ENCODE measurements at places on chromosomes 2 and 18.

DNA sequence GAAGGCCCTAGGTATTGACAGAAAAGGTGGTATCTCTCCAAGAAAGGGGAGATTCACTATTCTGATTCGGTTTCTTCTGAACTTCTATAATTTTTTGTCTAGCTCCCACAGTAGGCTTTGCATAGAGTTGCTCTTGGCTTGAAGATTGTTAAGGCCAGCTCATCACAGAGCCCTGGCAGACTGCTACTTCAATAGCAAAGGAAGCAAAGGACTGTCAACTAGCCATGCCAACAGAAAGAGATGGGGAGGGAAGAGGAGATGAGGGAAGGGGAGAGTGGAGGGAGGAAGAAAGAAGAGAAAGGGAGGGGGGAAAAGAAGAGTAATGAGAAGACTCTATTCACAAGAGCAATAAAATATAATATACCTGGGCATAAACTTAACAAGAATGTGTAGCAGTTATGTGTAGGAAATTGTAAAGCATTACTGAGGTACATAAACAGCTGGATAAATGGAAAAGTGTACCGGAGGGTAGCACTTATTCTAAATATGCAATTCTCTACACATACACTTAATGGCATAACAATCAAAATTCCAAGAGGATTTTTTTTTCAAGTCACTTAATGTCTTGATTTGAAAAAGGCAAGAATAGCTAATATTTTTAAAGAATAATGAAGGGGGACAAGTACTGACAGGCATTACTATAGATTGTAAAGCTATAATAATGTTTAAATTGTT is 102.5 kb downstream of the LOXHD1 start:
- no peak for DNase-seq

- DNase-seq: no peak
Measured at GRCh38 chr2:136000502-136000901, 15.1 kb upstream of the DARS1 start.

- no peak for DNase-seq
Measured at GRCh38 chr2:197850882-197851450, 46.6 kb downstream of the PLCL1 start.

DNA sequence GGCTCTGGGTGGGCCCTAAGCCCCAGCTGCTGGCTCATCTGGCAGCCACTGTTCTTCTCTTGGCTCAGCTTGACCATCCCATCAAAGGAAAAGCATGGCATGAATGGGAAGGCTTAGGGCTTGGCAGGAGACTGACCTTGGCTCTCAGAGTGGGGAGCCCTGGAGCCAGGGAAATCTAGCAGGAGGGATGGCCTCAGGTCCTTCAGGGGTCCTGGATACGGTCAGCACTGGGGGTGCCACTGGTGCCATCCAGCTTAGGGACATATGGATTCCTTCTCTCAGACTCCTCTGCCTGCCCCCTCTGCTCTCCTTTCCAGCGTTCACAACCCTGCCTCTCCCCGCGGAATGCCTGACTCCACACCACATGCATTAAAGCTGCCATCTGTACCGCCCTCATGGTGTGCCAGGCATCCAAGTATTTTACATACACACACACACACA is 165.5 kb upstream of the HAAO start:
- no peak for DNase-seq

DNA sequence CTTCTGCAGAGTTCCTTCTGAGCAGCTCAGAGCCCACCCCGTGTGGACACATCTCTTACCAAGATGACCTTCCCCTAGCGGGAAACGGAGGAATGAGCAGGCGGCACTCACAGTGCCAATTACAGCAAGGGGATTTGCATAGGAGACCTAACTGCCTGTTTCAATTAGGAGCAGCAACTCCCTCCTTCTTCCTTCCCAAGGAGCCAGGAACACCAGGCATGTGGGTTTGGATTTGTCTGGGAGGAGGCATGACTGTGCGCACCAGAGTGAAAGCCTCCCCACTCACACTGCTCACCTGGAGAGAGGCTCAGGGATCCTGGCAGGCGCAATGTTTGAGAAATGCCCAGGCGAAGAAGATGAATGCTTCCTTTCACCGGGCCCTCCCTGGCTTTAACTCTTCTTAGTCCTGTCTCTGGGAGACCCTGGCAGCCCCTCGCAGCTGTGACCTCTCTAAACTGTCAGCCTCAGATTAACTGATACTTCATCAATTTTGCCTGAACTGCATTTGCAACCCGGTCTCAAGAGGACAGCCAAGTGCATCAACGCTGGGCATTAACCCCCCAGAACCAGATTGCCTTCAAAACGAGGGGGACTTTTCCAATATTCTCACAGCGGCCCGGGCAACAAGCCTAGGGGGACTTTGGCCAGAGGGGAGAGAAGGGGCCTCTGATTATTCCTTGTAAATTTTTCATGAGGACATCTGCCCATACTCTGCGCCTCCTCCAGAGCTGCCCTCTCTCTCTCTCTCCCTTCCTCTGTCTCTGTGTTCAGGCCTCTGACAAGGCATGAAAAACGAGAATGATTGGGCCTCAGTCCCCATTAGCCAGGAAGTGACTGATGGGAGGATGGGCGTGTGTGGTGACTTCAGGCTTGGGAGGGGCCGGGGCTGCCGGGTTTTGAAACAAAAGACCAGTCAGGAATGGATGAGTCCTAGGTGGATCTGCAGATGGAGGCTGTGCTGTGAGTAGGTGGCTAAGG is 93.8 kb downstream of the CMPK2 start:
- DNase-seq: no peak

DNA sequence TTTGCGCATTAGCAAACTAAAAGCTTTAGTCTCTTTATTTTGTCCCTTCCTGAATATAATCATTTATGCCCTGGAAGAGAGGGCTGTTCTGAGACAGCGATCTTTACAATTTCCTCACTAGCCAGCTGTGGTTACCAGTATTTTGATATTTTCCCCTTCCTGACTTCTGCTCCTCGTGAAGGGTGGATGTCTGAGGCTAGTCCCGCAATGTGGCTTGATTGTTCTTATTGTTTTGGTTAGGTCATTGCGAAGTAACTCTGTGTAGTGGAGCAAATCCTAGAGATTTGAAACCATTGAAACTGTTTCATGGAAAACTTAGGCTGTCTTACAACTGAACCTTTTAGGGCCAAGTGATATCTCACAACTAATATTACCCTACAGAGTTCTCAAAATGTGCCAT is 2.4 kb downstream of the MRPL33 start:
- no peak for DNase-seq

GRCh38 chr2:85151026-85151425 is 17.8 kb downstream of the TCF7L1 start:
- no peak for DNase-seq

GRCh38 chr2:180366481-180366880 is 359.4 kb upstream of the CWC22 start:
- no peak for DNase-seq

DNA sequence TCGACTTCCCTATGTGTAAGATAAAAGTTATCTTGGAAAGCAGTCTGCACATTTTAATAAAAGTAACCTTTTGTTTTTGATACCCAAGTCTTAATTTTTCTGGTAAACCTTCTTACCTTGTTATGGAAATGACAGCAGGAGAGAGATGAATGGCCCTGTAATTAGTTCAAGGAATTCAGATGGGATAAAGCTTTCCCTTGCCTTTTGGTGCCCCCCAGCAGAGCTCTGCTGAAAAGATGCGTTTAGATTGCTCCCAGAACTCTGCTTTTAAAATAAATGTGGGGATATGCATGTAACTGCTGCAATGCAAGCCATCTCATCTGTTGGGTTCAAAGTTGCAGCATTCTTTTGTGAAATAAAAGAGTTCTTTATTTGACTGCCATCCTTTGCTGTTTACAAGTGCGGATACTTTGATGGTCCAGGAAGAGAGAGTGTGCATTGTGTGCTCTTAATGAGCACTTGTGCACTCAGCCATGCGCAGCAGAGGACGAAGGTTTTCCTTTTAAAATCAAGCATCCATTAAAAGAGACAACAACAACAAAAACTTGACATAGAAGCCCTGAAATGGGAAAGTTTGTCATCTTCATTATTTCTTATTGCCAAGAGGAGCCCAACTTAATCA is 176.7 kb upstream of the ST6GAL2 start:
- no peak for DNase-seq

GRCh38 chr18:2337552-2338141 is 233.7 kb downstream of the METTL4 start:
- DNase-seq: no peak

DNA sequence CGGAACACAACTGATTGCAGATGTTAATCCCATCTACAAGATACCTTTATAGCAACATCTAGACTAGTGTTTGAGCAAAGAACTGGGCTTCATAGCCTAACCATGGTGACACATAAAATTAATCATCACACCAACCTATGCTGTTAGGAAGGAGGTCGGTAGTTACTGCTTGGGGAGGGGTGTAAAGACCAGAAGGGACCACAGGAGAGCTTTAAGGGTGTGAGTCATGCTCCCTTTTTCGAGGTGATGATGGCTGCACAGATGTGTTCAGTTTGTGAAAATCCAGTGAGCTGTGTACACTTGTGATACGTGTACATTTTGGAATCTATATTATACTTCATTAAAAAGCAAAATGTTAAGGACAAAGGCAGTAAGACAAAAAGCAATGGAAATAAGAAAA is 4.6 kb upstream of the SEH1L start:
- no peak for DNase-seq

DNA sequence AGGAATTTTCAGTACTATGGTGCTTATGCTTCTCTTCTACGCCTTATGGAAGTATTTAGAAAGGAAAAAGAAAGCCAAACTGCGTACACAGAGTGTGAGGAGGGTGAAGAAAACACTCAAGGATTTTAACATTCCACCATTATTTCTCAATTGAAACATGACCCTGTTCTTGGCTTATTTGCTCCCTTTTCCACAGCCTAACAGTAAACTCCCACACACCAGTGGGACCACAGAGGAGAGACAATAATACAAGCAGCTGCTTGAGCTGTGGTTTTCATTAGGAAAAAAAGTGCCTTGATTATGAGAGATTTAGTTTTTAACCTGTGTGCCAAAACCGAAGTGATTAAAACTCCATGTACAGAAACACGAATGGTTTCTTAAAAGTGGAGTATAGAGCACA is 134.3 kb downstream of the MEP1B start:
- DNase-seq: no peak

DNA sequence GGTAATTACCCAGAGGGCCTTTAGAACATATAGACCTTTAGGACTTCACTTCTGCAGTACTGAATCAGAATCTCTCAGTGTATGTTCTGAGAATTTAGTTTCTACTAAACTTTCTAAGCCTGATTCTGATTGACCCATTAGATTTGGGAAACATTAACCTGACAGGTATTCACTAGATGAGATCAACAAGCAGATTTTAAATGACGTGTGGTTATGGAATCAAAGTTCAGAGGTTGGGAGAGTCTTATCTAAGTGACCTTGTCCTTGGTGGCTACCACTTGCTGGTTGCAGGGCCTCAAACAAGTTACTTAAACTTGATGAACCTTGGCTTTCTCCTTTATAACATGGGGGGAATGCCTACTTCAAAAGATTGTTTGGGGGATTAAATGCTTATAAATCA is 198.7 kb downstream of the PDE11A start:
- DNase-seq: no peak

DNA sequence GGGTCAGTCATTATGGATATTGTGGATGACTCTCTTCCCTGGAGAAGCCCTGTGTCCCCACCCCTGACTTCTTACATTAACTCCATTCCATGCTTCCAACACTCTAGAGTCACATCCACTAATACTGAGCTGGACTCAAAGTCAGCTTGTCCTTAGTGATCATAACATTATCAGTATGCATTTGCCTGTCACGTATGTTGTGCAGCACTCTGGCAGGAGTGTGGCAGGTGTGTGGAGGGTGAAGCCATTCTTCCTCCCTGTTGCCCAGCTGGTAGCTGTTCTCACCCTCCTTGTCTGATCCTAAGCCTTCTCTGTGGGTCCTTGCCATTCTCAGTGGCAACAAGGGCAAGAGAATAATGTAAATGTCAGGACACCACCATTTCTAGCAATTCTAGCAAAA is 334.1 kb upstream of the RAB6C start:
- DNase-seq: no peak

GRCh38 chr2:60526623-60527022 is 26.8 kb downstream of the BCL11A start:
- DNase-seq: no peak

DNA sequence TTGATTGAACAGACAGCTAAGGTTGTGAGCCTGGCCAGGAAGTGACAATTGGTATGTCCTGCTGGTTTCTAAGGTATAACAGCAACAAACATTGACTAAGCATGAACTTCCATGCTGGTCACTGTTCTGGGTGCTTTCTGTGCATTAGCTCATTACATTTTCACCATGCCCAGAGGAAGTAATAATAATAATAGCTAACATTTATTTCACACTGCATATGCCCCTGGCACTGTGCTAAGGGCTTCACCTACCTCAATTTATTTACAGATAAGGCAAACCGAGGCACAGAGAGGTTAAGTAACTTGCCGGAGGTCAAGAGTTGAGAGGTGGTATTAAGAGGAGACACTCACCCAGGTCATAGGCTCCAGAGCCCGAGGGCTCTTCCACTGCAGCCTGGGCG is 113.6 kb downstream of the PDCL3 start:
- no peak for DNase-seq

- DNase-seq: no peak
Measured at GRCh38 chr18:3367491-3368091, 82.4 kb upstream of the TGIF1 start.

GRCh38 chr18:79393181-79393634 is 2.5 kb upstream of the NFATC1 start:
- no peak for DNase-seq

DNA sequence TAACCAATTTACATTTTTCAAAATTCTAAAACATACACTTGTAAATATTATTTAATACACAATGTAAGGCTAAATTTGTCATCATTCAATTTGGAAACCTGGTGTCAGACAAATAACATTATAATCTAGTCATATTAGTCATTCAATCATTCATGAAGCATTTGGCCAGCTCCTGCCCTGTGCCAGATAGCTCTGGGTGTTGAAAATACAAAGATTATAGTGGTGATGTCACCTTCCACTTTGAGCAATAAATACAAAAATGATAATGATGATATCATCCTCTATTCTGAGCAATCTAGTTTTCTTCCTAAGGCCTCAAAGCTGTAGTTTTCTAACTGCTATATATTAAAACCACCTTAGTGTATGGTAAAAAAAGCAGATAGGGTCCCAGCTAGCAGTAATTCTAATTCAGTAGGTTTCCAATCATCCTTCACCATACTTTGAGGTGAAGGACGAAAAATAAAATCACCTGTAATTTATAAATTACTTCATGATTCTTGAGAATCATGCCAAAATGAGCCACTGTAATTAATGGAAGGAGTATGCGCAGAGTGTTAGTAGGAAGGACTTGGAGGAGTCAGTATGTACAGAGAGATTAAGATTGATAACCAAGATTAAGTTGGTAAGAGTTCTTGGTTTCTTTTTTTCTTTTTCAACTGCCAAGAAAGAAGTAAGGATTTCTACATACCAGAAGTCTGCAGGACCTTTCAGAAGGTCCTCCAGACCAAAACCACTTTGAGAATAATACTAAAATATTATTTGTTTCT is 23.2 kb downstream of the MEMO1 start:
- no peak for DNase-seq

DNA sequence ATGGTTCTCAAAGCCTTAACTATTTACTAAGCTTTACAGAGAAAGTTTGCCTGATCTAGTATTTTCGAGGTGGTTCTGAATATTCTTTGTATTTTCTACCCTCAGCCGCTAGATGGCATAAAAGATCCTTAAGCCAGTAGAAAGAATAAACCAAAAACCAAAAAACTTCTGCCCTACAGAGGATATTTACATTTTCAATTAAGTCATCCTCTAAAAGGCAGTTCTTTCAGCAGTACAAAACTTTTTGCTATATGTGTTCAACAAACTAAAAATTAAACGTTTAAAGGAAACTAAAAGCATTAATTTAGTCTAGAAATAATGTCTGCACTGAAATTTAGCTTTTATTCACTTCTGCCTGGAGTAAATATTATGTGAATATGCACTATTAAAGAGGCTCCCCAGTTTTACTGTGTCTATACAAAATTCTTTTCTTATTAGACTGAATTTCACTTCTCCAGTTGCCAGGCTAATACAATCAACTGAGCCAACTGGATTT is 297.5 kb downstream of the PIEZO2 start:
- DNase-seq: no peak

All from activated T-helper 1 cell treated with anti-CD3 and anti-CD28 coated beads, Interleukin-2, amount 50 U/mL, for 16 hours (primary cell).